NCI-H1417 (cell line): ENCODE measurements at places on chromosomes 12 and 14.

- no peak for DNase-seq
Measured at GRCh38 chr14:76776428-76777251, 15.4 kb downstream of the VASH1 start.

- DNase-seq = no peak
Measured at GRCh38 chr12:96187956-96188355, 6.2 kb upstream of the ELK3 start.

- DNase-seq = peak; percentile 71
Measured at GRCh38 chr12:95218150-95219133, 835 bp downstream of the VEZT start.

DNA sequence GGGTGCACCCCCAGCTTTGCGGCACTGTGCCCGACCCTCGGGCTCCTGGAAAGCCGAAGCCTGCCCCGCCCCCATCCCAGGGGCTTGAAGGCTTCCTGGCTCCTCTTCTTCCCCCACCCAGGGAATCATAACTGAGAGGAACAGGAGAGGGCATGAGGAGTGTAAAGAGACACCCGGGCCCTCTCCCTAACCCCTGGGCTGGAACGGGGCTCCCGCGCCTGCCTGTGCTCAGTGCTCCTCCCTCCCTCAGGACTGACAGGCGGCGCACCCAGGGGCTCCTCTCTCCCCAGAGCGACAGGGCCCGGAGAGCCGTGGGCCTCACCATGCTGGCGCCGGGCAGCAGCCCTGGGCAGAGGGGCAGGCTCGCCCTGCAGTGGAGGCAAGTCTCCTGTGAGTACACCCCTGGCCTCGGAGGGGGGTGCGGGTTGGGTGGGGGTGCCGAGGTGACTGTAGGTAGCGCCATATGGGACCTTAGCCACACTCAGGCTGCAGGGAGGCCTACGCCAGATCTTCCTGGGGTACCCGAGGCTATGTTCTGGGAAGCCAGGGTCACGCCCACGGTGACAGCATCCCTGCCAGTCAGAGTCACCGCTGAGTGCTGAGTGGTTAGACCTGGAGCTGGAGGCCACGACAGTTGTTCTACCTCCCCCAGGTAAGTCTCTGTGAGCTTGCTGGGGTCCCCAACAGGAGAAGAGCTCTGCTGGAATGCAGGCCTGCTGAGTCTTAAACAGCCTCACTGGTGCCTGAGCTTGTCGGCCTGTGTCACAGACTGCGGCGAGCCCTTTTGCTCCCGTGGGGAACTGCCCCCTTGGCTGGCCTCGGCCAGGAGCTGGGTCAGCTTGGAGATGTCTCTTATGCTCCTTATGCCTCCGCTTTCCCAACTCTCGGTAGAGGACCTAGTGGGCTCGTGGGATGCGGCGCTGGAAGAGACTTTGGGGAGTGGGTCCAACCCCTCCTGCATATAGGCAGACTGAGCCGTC lies 7.8 kb downstream of the LRTM2 start:
- no peak for DNase-seq

GRCh38 chr14:71932229-71932981 lies at the start of gene RGS6:
Gene RGS6, plus strand, starts transcription at chr14:71932429.
- DNase-seq = peak; percentile 80

GRCh38 chr12:67747869-67748742 lies 99.6 kb downstream of the DYRK2 start:
- DNase-seq = no peak

- no peak for DNase-seq
Measured at GRCh38 chr14:100882991-100883788, 20.3 kb downstream of the RTL1 start.

GRCh38 chr12:54304187-54304810 lies 3.5 kb upstream of the NFE2 start:
- no peak for DNase-seq

DNA sequence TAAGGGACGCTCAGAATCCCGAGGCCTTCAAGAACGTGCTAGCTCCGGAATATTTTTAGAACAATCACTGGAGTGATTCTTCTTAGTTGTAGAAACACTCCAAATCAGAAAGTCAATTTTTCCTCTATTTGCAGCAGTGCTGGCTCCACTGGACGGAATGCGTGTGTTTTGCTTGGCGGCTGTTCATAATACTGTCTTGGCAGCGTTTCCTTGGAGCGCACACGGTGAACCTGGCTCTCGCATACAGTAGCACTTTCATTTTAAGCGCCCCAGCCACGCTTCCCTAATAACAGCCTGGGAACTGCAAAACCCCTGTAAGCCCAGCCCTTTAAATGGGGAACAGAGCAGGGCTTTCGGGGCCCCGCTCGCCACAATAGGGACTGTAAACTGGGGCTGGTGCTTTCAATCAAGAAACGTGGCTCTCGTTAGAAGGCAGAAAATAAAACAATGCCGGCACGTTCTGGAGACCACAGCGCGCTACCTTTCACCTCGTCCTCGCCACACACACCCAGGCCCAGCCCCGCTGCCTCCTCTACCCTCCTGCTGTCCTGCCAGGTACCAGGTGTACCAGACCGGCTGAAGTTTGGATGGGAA lies 79.9 kb downstream of the BCL11B start:
- no peak for DNase-seq

DNA sequence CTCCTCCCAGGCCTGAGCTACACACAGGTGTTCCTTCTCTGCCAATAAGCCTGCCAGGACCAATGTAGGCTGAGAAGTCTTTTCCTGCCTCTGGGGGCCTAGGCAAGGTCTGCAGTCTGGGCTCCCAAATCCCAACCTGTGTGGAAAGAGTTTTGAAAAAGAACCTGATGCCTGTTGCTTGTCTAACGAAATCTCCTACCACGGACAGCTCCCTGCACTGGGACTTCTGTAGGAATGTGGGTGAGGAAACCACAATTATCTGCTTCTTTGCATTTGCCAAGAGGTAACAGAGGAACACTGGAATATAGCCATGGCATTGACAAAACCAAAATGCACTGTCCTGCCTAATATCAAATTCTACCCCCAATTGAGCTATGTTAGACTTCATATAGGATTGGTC lies 877.0 kb upstream of the TMEM132C start:
- no peak for DNase-seq

DNA sequence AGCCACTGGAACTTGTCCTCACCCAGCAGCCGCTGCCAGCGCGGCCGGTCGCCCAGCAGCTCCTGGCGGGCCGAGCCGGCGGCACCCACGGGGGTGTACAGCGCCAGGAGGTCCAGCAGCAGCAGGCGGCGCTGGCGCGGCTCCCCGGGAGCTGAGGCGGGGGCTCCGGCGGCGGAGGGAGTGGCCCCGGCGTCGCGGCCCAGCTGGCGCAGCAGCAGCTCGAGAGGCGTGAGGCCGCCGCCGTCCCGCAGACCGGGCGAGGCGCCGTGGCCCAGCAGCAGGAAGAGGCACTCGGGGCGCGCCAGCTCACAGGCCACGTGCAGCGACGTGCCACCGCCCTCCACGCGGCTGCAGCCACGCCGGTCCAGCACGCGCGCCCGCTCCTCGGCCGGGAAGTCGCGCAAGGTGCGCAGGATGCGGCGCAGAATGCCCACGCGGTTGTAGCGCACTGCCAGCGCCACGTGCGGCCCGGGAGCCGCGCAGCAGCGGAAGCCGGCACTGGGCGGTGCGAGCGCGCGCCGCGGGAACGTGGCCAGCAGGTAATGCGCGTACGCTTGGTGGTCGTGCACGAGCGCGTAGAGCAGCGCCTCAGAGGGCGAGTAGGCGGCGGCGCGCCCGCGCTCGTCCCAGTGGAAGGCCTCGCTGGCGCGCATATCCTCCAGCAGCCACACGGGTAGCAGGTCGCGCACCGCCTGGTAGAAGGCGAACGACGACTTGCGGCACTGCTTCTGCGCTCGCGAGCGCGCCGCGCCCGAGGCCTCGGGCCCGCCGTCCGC lies 2.3 kb downstream of the ANKRD9 start:
- no peak for DNase-seq

DNA sequence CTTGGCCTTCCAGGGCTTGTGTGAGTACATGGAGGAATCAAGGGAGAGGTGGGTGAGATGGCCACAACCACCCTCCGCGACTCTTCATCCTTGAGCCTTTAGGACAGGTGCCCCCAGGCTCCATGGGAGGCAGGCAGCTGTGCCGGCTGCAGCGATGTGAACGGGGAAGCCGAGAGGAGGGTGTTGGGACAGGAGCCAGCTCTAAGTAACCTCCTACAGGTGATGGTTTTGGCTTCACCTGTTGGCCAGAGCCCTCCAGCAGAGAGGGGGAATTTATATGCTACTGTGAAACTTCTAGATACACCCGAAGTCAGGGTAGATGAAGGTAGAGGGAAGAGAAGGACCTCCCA lies 132.2 kb upstream of the HIF1A start:
- no peak for DNase-seq

DNA sequence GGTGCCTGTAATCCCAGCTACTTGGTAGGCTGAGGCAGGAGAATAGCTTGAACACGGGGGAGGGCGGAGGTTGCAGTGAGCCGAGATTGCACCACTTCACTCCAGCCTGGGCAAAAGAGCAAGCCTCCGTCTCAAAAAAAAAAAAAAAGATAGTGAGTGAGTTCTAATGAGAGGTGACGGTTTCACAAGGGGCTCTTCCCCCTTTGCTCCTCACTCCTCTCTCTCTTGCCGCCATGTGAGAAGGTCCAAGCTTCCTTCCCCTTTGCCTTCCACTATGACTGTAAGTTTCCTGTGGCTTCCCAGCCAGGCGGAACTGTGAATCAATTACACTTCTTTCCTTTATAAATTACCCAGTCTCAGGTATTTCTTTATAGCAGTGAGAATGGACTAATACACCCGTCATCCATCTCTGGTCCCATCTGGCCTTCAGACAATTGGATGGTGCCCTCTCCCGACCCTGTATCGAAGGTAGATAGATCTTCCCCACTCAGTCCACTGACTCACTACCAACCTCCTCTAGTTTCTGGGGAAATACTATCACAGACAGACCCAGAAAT lies 27.0 kb upstream of the RCOR1 start:
- DNase-seq = no peak

- DNase-seq = no peak
Measured at GRCh38 chr12:64716839-64717455, 42.3 kb downstream of the GNS start.

- DNase-seq = peak; percentile 98
Measured at GRCh38 chr14:102086972-102087761, at the start of gene HSP90AA1. Gene HSP90AA1, minus strand, starts transcription at chr14:102087044. Its CDS starts 666 bp downstream, at chr14:102086378.

- DNase-seq = peak; percentile 72
Measured at GRCh38 chr14:104588066-104588857, 8.7 kb downstream of the C14orf180 start.

DNA sequence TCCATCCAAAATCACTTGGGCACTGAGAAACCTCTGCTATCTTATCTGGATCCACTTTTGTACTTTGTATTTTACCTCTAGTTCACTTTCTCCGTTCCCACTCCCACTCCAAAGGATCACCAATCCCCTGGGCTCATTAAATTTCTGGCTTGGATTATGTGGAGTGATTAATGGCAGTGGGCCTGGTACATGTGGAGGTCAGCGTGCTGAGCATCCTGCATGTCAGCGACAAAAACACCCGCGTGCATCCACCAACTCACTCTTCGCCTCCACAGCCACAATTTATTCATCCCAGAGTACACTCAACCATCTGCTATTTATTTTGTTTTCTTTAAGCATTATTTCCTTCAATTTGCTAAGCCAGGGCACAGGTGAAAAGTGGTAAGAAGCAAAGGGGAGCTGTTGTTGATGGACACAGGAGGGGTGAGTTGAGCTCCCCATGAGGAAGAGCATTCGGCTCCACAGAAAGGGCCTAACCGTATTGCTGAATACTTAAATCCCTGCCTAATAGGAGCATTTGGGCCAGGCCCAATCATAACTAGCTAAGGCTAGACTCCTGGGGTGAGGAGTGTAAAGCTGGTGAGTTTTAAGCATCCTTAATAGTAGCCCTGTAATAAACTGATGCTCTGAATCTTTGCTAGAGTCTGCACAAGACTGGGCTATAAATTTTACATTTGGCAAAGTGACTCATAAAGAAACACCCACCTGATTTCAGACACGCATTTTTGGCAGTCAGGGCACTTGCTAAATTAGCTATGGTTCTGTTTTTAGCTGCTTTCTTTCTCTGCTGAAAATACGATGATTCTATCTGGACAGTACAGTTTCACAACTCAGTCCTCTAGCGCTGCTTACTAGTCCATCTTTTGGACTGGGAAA lies 137.8 kb downstream of the SLC25A21 start:
- DNase-seq = no peak

DNA sequence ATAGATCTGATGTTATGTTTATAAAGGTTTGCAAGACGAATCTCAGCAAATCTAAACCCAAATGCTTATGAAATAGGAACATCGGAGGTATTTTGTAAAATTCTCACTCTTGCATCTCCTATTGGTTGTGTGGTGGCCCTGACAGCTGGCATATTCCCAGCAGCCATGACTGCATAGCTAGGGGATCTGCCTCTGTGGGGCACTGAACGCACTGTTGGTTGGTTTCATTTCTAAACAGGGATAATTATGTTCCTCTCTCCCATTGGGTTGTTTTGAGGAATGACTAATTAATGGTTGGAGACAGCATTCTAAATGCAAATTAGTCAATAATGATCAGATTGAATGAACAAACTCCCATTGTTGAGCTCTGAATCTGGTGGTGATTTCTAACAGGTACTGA lies 2.7 kb upstream of the BEST3 start:
- DNase-seq = no peak

- DNase-seq = no peak
Measured at GRCh38 chr14:90732139-90732538, 84.1 kb downstream of the TTC7B start.

DNA sequence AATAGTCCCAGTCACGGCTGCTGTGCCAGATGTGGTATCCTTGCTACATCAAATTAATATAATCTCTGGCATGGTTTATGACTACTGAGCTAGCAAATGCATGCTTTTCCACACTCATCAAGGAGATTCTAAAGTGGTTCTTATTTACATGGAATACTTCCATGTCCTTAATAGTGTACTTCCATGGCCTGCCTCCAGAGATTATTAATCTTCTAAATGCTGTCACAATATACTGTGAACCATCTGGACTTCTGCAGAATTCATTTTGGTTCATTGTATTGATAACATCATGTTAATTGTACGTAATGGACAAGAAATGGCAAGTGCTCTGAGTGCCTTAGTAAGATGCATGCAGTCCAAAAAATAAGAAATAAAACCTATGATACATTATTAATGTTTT lies 230.8 kb downstream of the NUAK1 start:
- no peak for DNase-seq

DNA sequence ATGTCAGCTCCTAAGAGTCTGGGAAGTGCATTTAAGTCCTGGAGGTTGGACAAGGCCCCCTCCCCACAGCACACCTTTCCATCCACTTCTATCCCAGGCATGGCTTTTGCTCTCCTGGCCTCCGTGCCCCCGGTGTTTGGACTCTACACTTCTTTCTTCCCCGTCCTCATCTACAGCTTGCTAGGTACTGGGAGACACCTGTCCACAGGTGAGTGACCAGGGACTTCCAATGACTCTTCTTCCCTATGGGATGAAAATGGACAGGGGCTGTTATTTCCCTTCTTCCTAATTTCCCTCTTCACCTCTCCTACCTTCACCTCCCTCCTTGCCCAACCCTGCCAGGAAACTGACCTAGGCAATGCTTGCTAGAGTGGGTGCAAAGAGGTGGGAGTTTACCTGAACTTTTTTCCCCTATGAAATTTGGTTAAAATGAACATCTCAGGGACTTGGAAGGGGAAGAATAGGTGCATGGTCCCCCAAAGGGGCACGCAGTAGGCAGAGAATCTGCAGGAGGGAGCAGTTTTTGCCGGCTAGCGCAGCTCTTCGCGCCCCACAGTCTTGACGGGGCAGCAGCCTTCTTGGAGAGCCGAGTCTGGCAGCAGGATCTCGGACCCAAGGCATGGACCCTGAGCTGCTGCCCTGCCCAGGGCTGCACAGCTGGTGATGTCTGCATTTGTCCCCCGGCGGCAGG lies 9.2 kb downstream of the ARHGEF25 start:
- DNase-seq = no peak
